A673 (cell line): ENCODE measurements at places on chromosomes 13 and 19. TPM values are rescaled to one million over a fixed set of nuclear protein-coding genes. Genes with fewer than 3 reads are reported as not detected.

- peaks cover 12% of the 10 kb centered on the region for H3K4me1 ChIP-seq
- peaks cover 6% of the 10 kb centered on the region for H3K36me3 ChIP-seq
- no peaks in the 10 kb centered on the region for H3K27me3 ChIP-seq
- peak overlapping the region; percentile 84 for H3K27ac ChIP-seq
These were observed 570 bp downstream of the HSPBP1 start for GRCh38 chr19:55279340-55279739.

GRCh38 chr19:14470031-14470876 is 4.9 kb downstream of the PTGER1 start:
- DNase-seq, result no peak
- peaks cover 7% of the 10 kb centered on the region for H3K4me1 ChIP-seq
- peaks cover 10% of the 10 kb centered on the region for H3K36me3 ChIP-seq
- no peak overlapping the region for H3K4me3 ChIP-seq
- H3K27ac ChIP-seq, result no peak overlapping the region
- no peaks in the 10 kb centered on the region for H3K27me3 ChIP-seq

DNA sequence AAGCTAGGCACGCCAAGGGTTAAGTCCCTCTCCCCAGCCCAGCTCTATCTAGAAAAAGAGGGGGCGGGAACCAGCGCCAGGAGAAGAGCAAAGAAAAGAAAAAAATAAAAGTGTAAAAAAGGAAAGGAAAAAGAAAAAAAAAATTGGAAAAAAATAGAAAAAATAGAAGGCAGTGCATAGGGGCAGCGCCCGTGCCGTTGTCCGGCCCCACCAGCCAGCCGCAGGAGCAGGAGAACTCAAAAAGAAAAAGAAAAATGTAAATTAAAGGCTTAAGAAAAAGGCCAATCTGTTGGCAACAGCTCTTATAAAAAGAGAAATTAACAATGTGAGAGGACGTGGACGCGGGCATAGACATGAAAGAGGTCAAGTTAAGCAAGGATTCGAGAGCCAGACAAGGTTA is 105.4 kb upstream of the ZNF98 start:
- no peak for DNase-seq
- H3K27me3 ChIP-seq, result no peaks in the 10 kb centered on the region
- no peaks in the 10 kb centered on the region for H3K4me1 ChIP-seq
- no peak overlapping the region for H3K27ac ChIP-seq
- H3K4me3 ChIP-seq, result no peak overlapping the region

DNA sequence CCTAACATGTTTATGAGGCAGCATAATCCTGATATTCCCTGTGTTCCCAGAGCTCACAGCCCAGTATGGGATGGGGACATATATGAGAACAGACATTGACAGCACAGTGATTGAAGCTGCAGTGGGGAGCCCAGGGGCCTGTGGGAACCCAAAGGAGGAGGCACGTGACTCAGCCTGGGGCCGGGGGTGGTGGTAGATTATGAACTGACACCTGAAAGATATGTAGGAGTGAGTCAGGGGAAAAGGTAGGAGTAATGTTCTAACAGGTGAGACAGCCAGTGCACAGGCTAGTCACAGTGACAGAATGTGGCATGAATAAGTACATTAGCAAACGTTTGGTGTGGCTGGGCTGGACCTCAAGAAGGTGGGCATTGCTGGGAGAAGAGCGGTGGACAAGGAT is 29.0 kb downstream of the CKM start:
- DNase-seq, result no peak
- H3K36me3 ChIP-seq, result peaks cover 4% of the 10 kb centered on the region
- H3K4me3 ChIP-seq, result no peak overlapping the region
- H3K27ac ChIP-seq, result no peak overlapping the region
- H3K27me3 ChIP-seq, result no peaks in the 10 kb centered on the region
- no peaks in the 10 kb centered on the region for H3K4me1 ChIP-seq

CEACAM8 gene
- not detected in 2 replicates for total RNA-seq

ATP11A gene
- 9.4 and 11.8 TPM in 2 replicates for total RNA-seq

HRC gene
- total RNA-seq, result not detected in 2 replicates

SERTAD3 gene
- total RNA-seq, result 26.3 and 28.7 TPM in 2 replicates

- H3K27ac ChIP-seq, result no peak overlapping the region
- H3K36me3 ChIP-seq, result no peaks in the 10 kb centered on the region
- no peaks in the 10 kb centered on the region for H3K27me3 ChIP-seq
- H3K4me3 ChIP-seq, result no peak overlapping the region
- DNase-seq, result no peak
- H3K4me1 ChIP-seq, result no peaks in the 10 kb centered on the region
These were observed 1572.7 kb upstream of the PRR20A start for GRCh38 chr13:55567721-55568625.

- DNase-seq, result no peak
- peaks cover 7% of the 10 kb centered on the region for H3K36me3 ChIP-seq
- H3K4me3 ChIP-seq, result no peak overlapping the region
These were observed 7.1 kb downstream of the QTRT1 start for GRCh38 chr19:10708291-10708690.

GRCh38 chr19:16566161-16566560 is 6.1 kb downstream of the SLC35E1 start:
- H3K27me3 ChIP-seq, result no peaks in the 10 kb centered on the region
- H3K4me3 ChIP-seq, result no peak overlapping the region
- no peak overlapping the region for H3K27ac ChIP-seq
- H3K4me1 ChIP-seq, result peaks cover 2% of the 10 kb centered on the region
- peaks cover 55% of the 10 kb centered on the region for H3K36me3 ChIP-seq
- DNase-seq, result no peak

FREM2 gene
- 3.8 and 4.5 TPM in 2 replicates for total RNA-seq

KLK1 gene
- 0.68 TPM in 1 of 2 replicates, not detected in the other for total RNA-seq

GRCh38 chr19:8490873-8491272 is 11.6 kb downstream of the PRAM1 start:
- H3K36me3 ChIP-seq, result peaks cover 32% of the 10 kb centered on the region
- H3K4me1 ChIP-seq, result no peaks in the 10 kb centered on the region

DACT3 gene
- total RNA-seq, result 0.32 and 1.1 TPM in 2 replicates

GRCh38 chr19:7865262-7865911 is 8.8 kb downstream of the PRR36 start:
- H3K36me3 ChIP-seq, result no peaks in the 10 kb centered on the region
- no peak overlapping the region for H3K27ac ChIP-seq
- H3K4me3 ChIP-seq, result no peak overlapping the region
- peaks cover 13% of the 10 kb centered on the region for H3K4me1 ChIP-seq

DNA sequence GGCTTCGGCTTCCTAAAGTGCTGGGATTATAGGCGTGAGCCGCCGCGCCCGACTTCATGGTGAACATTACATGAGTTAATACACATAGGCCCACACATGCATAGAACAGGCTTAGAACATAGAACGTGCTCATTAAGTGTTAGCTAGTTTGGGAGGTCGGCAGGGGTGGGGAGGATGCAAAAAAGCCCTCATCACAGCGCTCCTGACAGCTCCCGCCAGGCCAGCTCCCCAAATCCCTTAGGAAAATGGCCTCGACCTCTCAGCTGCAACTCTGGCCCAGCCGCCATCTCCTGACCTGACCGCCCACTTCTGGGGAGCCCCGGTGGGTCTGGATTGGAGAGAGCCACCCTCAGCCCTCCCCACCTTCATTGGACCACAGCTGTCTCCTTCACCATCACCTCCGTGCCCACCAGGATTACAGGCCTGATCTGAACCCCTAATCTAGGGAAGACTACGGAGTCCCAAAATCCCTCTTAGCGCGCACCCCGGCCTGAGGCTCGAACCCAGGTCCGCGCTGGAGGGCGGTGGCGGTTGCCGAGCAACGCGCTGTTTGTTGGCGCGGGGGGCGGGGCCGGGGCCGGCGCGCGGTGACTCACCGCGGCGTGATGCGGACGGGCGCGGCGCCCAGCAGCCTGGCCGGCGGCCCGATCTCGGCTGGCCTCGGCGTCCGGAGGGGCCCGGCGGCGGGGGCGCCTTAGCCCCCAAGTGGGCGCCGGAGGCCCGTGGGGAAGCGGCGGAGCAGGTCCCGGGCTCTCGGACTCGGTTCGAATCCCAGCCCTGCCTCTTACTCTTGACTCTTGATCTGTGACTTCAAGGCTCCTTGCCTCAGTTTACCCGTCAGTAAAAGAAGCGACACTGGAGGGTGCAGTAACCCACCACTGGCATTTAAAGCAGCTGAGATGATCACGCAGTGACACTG is 26.7 kb upstream of the NANOS3 start:
- DNase-seq, result peak; percentile 86
- H3K27ac ChIP-seq, result peak overlapping the region; percentile 72
- no peaks in the 10 kb centered on the region for H3K27me3 ChIP-seq
- peak overlapping the region; percentile 38 for H3K4me3 ChIP-seq
- H3K36me3 ChIP-seq, result no peaks in the 10 kb centered on the region
- peaks cover 37% of the 10 kb centered on the region for H3K4me1 ChIP-seq

DNA sequence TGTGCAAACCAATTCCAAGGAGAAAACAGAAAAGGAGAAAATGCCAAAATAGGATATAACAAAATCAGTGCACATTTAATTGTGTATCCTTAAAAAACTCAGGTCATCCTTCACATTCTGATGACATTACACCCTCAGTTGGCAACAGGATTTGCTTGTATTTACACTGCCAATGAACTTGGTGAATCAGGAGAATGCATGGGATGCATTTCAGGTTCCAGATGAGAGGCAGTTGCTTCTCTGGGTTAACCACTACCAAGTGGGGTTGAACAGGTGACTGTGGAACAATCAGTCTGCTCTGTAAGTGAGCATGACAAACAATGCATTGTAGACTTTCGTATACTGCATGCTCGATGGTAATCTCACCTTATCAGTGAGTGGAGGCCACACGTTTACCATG is 79.1 kb downstream of the STARD13 start:
- peak overlapping the region; percentile 84 for H3K27ac ChIP-seq
- no peaks in the 10 kb centered on the region for H3K36me3 ChIP-seq
- peaks cover 70% of the 10 kb centered on the region for H3K4me1 ChIP-seq
- DNase-seq, result no peak
- H3K27me3 ChIP-seq, result no peaks in the 10 kb centered on the region

LMTK3 gene
- total RNA-seq, result 0.52 and 1.0 TPM in 2 replicates

HS6ST3 gene
- not detected in 2 replicates for total RNA-seq

- peak; percentile 28 for DNase-seq
- no peak overlapping the region for H3K27ac ChIP-seq
- no peaks in the 10 kb centered on the region for H3K36me3 ChIP-seq
- H3K4me3 ChIP-seq, result no peak overlapping the region
- H3K27me3 ChIP-seq, result no peaks in the 10 kb centered on the region
- H3K4me1 ChIP-seq, result peaks cover 19% of the 10 kb centered on the region
These were observed 84.3 kb downstream of the RNASEH2B start for GRCh38 chr13:50993934-50994333.

ZFP14 gene
- 5.2 and 5.4 TPM in 2 replicates for total RNA-seq

- H3K36me3 ChIP-seq, result no peaks in the 10 kb centered on the region
- H3K27me3 ChIP-seq, result peaks cover 53% of the 10 kb centered on the region
- H3K27ac ChIP-seq, result no peak overlapping the region
- H3K4me3 ChIP-seq, result no peak overlapping the region
- H3K4me1 ChIP-seq, result no peaks in the 10 kb centered on the region
These were observed 16.4 kb upstream of the ONECUT3 start for GRCh38 chr19:1736927-1737326.

- no peaks in the 10 kb centered on the region for H3K36me3 ChIP-seq
- peaks cover 17% of the 10 kb centered on the region for H3K27me3 ChIP-seq
- no peaks in the 10 kb centered on the region for H3K4me1 ChIP-seq
These were observed 709.4 kb downstream of the PCDH9 start for GRCh38 chr13:66520511-66521355.

- H3K27ac ChIP-seq, result no peak overlapping the region
- H3K36me3 ChIP-seq, result no peaks in the 10 kb centered on the region
- no peaks in the 10 kb centered on the region for H3K27me3 ChIP-seq
- no peaks in the 10 kb centered on the region for H3K4me1 ChIP-seq
- DNase-seq, result no peak
These were observed 18.9 kb downstream of the PAK4 start for GRCh38 chr19:39144290-39145071.

DNA sequence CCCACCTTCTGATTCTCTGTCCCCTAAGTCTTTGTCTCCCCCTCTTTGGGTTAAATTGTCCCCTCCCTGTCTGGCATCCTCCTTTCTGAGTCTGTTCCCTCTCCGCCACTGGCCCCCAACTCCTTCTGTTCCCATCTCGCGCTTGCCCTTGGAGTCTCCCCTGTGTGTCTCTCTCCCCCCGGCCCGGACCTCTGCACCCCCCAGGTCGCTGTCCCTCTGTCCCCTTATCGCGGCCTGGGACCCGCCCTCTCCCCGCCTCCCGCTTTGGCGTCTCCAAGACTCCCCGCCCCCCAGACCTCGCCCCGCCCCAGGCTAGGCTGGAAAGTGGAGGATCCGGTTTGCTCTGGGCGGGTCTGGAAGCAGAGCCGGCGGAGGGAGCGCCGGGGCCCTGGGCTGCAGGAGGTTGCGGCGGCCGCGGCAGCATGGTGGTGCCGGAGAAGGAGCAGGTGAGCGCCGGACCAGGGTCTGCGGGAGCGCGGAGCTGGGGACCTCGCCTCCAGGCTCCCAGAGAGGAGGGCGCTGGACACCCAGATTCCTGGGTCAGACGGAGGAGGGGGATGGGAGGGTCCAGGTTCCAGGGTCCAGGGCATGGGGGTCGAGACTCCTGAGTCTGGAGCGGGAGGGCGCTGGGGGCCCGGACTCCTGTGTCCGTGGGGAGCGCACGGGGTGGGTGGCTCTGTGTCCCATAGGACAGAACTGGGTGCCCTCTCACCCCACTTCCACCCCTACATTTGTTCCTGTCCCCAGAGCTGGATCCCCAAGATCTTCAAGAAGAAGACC is at the start of gene TRPM4:
Gene TRPM4, plus strand, starts transcription at position 348 of the 780 bp plus-strand sequence. Its CDS starts 75 bp downstream, at position 423.
- peaks cover 3% of the 10 kb centered on the region for H3K36me3 ChIP-seq
- peak within 1 kb of the TSS; percentile 73 for H3K27ac ChIP-seq
- H3K27me3 ChIP-seq, result no peaks in the 10 kb centered on the region

DNA sequence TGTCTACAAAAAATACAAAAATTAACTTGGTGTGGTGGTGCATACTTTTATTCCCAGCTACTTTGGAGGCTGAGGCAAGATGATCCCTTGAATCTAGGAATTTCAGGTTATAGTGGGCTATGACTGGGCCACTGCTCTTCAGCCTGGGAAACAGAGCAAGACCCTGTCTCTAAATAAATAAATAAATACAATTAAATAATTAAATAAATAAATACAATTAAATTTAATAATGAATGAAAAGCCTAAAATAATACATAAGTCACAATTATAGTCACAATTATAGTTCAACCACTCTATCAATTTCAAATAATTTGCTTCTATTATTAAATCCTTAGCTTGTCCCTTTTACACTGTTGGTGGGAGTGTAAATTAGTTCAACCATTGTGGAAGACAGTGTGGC is 146.4 kb upstream of the RFC3 start:
- H3K4me3 ChIP-seq, result no peak overlapping the region
- H3K36me3 ChIP-seq, result no peaks in the 10 kb centered on the region
- no peak for DNase-seq
- H3K4me1 ChIP-seq, result no peaks in the 10 kb centered on the region

- DNase-seq, result no peak
- no peak overlapping the region for H3K4me3 ChIP-seq
- no peaks in the 10 kb centered on the region for H3K27me3 ChIP-seq
- no peak overlapping the region for H3K27ac ChIP-seq
- no peaks in the 10 kb centered on the region for H3K4me1 ChIP-seq
- no peaks in the 10 kb centered on the region for H3K36me3 ChIP-seq
These were observed 1317.9 kb upstream of the SPRY2 start for GRCh38 chr13:81658598-81659370.

PTPRH gene
- total RNA-seq, result 0.17 and 0.55 TPM in 2 replicates

GRCh38 chr13:106701771-106702341 is 133.9 kb upstream of the ARGLU1 start:
- H3K36me3 ChIP-seq, result no peaks in the 10 kb centered on the region
- no peaks in the 10 kb centered on the region for H3K4me1 ChIP-seq
- no peak for DNase-seq
- H3K27ac ChIP-seq, result no peak overlapping the region
